Occipital lobe (tissue), 3 donors: ENCODE measurements at places on chromosomes 13 and 19. TPM values are rescaled to one million over a fixed set of nuclear protein-coding genes. Genes with fewer than 3 reads are reported as not detected.

VASP gene
- 8.4 TPM for total RNA-seq

PDX1 gene
- not detected for total RNA-seq

FBXO46 gene
- 11.4 TPM for total RNA-seq

TMC4 gene
- not detected for total RNA-seq

DHX34 gene
- total RNA-seq, result 10.8 TPM

LILRB1 gene
- total RNA-seq, result not detected

GRCh38 chr13:71786875-71787274 is 80.1 kb downstream of the DACH1 start:
- DNase-seq, result no peak

- DNase-seq, result peak; percentile 93
Measured at GRCh38 chr19:37251308-37252229, 33.6 kb downstream of the ZNF383 start.

DNA sequence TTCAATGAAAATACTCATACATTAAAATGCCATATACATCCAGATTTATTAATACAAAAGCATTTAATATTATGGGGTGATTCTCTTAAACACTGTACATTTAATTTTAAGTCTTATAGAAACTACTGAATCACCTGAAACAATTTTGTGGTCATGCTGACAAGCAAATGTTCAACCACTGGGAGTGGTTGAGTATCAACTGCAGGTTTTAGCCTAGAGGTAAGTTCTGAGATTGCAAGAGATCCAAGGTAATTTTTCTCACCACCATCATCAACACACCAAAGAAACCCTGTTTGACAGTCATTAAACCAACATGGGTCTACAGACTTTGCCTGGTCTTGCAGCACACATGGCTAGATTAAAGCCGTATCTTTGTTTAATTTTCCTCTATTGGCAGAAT is 196.3 kb downstream of the LHFPL6 start:
- DNase-seq, result no peak

DNA sequence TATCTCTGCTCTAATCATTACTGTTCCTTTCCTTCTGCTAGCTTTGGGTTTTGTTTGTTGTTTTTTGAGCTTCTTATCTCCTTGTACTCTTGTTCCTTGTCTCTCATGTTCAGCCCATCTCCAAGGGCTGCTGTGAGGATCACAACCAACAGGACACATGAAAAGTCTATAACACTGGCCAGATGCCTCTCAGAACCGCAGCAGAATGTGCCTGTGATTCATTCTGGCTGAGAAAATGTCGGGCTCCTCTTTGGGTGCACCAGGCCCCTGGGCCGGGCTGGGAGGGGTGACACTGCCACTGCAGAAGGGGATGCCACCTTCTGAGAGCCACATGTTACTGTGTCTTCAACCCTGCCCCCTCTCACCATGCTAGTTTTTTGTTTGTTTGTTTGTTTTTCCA is 48.0 kb downstream of the GGACT start:
- no peak for DNase-seq

DNA sequence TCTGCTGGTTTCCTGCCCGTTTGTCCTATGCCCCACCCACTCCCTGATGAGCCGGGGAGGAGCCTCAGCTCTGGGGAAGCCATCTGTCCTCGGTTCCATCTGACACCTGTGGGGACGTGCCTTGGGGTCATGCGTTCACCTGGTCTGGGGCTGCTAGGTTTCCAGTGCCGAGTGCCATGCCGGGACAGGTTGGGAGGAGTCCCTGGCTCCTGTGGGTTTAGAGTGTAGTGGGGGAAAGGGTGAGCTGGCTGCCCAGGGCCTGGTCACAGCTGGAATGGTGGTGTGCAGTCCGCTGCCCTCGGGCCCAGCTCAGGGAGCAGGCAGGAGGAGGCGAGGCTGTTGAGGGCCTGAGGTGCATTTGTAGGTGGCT is 2.5 kb downstream of the KDM4B start:
- no peak for DNase-seq
